ENCODE measurements at places on chromosomes 6 and 20.

- no peak for DNase-seq
These were observed 173.4 kb downstream of the MOXD1 start for GRCh38 chr6:132227904-132228303.

DNA sequence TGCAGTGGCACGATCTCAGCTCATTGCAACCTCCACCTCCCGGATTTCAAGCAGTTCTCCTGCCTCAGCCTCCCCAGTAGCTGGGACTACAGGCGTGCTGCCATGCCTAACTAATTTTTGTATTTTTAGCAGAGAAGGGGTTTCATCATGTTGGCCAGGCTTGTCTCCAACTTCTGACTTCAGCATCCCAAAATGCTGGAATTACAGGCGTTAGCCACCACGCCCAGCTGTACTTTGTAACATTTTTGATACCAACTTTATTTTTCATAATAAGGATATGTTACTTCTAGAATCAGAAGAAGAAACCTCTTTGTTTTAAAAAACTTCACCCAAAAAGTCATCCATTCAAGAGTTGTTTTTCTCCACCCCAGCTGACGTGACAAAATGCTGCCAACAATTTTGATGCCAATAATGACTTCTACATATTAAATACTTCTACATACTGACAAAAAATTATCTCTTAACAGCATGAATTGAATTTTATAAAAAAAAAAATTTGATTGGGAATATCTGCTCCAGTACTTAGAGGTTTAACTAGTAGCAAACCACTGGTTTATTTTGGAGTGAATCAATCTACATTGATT is 22.5 kb upstream of the PRIM2 start:
- DNase-seq: no peak

- no peak for DNase-seq
These were observed 42.6 kb upstream of the SLA2 start for GRCh38 chr20:36688630-36689029.

GRCh38 chr6:6458172-6458571 is 130.3 kb upstream of the LY86 start:
- no peak for DNase-seq

DNA sequence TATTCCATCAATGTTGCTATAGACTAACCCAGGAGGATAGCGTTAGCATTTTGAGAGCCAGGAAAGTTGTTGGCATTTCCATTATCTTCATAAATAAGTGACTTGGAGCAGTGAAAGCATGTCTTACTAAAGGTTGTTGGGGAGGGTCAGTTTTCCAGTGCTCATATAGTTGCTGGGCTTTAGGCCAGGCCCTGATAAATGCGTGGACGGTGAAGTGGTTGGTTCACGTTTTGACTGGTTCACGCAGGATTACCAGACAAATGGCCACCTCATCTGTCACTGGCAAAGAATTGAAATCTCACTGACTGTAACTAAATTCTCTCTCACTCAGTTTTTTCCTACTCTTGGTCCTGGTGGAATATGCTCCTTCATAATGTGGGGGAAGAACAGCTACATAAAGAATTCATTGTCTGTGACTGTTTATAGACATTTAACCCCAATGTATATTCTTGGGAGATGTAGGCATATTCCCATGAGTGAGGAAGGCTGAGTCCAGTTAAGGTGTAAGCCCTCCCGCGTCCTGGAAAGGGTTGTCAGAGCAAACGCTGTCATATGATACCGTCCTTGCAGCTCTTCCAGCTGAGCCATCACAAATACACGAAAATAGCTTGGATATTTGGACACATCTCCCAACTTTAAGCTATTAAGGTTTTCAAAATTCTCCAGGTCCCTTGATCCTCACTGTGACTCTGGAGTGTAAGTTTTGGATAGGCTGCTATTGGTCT is 27.8 kb downstream of the LRRC1 start:
- DNase-seq: no peak

DNA sequence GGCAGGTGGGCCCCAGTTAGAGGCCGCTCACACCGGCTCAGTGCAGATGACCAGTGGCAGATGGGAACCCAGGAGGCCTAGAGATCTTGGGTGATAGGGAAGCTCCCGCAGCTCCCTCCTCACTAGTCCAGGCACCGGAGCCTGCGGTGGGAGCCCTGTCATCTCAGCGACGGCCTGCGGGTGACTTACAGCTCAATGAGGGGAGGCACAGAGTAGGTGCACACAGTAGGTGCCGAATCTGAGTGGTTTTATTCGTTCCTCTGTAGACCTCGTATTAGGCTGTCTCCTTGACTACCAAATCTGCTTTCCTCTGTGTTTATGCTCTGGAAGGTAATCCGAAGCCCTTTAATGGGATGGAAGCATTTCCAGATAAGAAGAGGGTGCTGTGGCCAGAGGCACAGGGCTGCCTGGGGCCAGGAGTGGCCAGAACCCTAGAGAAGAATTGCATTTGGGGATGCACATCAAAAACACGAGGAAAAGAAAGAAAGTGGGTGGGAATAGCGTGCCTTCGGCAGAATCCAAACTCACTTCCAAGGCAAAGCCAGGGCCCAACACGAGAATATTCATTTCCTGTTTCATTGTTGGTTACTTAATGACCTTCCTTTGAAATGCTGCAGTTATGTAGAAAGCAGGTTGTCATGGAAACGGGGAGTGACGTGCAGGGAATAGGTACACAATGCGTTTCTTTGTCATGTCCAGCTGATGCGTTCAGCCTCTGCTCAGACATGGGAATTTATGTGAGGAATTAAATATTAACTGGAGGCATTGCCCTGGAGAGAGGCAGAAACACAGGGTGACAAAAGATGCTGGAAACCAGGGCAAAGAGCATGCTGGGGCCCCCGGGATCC is 24.7 kb downstream of the MYT1 start:
- no peak for DNase-seq

- no peak for DNase-seq
These were observed 98.6 kb downstream of the EYA4 start for GRCh38 chr6:133339543-133340384.

DNA sequence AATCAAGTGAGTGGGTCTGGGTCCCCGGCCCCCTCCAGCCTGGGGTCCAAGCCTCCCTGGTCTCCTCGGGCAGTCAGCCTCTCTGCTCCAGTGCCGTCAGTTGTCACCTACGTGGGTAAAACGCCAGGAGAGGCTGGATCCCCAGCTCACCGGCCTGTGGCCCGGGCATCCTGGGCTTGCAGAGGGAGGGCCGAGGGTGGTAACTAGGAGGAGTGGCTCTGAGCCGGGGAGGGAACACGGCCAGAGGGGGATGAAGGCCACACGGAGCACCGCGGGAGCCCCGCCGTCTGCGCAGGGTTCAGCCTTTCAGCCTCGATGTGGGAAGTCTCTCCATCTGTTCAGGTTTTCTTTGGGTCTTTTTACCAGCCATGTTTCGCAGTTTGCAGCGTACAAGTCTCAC is 29.5 kb upstream of the BHLHE23 start:
- DNase-seq: no peak

DNA sequence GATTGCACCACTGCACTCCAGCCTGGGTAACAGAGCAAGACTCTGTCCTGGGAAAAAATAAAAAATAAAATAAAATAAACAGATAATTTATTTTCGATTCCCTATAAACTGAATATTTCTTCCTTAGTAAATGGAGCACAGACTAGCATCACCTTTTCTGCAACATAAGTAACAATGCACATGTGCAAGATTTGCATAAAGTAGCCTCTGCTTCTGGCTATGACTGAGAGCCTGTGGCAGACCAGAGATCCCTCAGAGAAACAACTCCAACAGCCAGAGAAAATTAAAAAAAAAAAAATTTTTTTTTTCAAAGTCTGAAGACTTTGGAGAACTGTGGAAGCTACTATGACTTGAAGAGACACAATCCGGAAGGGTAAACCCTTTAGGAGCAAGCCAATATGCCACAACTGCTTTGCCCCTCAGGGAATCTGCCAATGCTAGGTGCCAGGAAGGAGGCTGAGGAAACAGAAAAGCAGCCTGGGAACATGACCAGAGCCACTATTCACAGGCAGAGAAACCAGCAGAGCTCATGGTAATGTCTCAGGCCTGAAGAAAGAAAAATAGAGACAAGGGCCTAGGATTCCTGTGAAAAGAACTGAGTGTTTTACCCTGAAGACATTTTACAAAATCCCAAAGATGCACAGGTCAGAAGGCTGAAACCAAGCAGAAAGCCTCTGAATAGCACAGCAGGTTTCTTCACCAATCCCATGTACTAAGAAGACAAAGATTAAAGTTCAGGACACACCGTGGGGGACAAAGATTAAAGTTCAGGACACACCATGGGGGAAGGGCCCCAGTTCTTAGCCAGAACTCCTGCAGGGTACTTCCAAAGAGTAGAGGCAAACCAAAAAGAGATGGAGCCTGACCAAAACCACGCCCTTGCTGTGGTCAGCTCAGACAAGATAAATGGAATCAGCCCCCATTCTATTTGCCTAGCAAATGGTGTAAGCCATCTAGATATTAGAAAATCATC is 25.8 kb downstream of the B4GALT5 start:
- no peak for DNase-seq

DNA sequence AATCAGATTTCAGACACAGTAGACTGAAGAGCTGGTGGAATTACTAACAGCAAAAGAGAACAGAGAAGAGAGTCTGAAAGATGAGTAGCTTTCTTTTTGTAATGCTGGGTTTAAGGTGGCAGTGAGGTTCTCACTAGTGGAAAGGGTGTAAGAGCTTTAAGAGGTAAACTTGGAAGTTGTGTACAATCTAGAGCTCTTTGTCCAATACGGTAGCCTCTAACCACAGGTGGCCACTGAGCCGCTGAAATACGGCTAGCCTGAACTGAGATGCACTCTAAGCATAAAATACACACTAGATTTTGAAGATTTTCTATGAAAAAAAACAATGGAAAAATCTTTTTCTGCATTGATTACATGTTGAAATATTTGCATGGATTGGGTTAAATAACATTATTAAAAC is 4.0 kb downstream of the ELOVL2 start:
- DNase-seq: no peak

GRCh38 chr6:118875672-118876071 is 18.3 kb upstream of the ASF1A start:
- no peak for DNase-seq

DNA sequence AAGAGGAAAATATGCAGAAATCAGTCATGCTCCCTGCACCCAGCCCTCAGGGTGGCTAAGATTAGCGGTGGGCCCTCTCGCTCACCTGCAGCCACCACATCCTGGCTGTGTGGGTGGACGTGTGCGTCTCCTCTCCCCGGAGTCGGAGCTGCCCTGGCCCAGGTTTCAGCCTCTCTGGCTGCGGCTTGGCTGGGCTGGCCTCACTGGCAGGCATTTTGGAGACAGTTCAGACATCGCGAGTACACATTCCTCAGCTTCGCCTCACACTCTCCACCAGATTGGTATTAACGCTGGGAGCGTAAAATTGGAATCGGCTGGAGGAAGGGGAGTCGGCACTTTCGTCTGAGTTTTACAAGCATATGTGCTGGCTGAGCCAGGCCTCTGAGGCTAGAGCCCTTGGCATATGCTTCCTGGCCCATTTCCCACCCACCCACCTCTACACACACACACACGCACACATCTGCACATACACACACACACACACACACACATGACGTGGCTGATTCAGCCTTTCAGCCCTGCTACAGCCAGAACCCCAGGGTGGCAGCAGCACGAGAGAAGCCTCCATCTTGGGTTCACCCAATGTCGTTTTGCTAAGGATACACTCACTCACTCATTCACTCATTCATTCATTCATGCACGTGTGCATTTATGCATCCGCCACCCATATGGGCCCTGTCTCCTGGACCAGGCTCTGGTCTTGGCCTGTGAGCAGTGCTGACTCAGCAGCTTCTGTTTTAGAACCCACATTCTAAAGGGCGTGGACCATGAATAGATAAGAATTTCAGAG is 42.9 kb downstream of the BCAS4 start:
- no peak for DNase-seq

- DNase-seq: no peak
These were observed 32.1 kb downstream of the TP53INP2 start for GRCh38 chr20:34736106-34736735.

- DNase-seq: no peak
These were observed 158.7 kb downstream of the SCML4 start for GRCh38 chr6:107665382-107665781.

DNA sequence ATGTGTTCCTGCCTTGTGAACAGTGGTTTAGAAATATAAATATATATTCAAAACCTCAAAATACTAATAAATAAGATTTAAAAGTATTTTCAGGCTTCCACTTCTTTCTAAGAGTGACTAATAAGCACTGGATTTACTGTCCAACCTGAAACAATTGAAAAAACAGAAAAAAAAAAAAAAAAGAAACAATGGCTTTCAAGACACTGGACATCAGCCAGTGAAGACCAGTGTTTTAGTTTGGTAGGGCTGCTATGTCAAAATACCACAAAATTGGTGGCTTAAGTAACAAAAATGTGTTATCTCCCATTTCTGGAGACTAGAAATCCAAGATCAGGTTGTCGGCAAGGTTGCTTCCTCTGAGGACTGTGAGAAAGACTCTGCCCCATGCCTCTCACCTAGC is 101.4 kb upstream of the PDE7B start:
- no peak for DNase-seq

- DNase-seq: no peak
These were observed 37.3 kb upstream of the SLC22A1 start for GRCh38 chr6:160084198-160084776.

GRCh38 chr6:113120224-113120581 is 736.9 kb upstream of the MARCKS start:
- DNase-seq: peak; percentile 33

DNA sequence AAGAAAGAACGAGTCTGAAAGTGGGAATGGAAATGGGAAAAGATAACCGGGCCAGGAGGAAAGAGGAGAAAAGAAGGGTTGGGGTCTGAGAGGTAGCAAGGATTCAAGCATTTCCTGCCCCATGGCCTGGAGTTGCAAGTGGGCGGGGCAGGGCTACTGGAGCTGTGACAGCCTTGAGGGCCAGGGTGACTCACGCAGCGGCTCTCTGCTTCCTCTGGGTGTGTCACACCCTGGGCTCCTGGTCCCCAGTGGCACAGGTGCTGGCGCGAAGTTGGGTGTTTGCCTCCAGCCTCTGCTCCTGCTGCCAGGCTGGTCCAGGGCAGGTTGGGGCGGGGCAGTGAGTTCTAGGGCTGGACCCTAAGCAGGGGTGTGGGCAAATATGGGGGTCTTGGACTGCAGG is 3.3 kb upstream of the ULBP3 start:
- peak; percentile 20 for DNase-seq

DNA sequence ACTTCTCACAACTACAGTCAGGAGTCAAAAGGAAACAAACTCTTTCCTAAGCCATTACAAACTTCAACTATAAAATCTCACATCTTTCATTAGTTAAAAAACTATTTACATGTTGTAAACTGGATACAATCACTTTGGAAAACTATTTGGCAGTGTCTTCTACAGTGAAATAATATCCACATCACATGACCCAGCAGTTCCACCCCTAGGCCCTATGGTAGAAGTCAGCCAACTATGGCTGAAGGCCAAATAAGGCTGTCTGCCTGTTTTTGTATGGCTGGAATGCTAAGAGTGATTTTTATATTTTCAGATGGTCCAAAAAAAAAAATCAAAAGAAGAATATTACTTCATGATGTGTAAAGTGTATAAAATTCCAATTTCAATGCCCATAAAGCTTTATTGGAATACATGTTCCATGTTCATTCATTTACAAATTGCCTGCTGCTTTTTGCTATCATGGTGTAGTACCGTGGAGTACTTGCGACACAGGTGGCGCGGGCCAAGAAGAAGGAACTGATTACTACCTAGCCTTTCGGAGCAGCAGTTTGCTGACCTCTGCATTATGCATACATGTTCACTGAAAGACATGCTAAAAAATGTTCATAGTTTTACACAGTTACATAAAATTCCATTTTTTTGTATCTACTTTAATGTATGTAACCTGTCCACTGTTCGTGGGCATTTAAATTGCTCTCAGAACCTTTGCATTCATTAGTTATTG is 129.0 kb downstream of the KIF16B start:
- DNase-seq: no peak
